ENCODE measurements at places on chromosomes 5 and 9.

DNA sequence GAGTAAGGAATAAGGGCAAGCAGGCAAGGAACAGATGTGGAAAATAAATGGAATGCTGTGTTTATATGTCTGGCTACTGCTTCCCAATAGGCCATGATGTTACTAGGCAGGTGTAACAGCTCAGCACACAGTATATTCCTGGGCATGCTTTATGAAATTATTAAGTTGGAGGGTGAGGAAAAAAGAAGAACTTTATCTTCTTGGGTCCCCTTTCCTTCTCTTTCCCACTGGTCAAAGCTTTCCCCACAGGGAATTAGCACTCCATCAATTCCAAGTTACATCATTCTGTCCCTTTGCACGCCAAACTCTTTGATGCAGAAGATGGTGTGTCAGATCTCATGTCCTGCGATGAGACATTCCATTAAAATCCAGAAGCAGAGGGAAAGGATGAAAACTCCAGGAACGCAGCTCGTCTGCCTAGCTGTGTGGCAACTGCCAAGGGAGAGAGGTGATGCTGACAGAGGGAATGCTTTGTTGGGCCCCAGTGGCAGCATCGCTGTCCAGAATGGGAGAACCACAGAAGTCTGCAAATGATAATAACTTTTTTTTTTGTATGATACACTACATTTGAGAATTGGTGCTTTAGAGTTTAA lies 447.3 kb upstream of the ARRDC3 start:
- DNase-seq: no peak

GRCh38 chr5:33936004-33936380 lies 194 bp upstream of the RXFP3 start:
- no peak for DNase-seq

DNA sequence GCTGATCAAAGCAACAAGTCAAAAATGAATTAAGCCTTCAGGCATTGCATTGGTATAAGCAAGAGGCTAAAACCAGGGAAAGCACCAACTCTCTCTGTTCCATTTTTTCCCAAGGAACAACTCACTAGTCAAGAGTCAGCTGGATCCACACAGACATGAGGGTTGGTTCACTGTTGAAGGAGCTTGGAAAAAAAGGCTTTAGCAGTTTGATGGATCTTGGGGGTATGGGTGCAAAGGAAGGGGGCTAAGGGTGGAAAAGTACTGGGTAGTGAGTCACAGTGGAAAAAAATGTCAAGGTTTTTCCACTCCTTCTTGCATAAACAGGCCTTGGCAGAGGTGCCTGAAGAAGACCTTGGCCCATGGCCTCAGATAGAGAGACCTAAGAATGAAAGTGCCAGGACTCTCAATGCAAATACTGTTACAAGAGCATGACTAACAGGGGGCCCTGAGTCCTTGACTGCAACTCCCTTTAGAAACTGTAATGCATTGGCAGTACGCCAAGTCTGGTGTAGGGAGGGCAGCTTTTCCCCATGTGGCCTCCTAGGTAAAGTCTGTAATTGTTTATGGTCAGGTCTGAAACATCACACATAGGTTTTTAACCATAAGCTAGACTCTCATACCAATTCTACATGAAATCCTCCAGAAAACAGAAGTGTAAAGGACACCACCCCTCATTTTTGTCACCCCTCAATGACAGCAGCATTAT lies 23.7 kb downstream of the ACTL7A start:
- no peak for DNase-seq

GRCh38 chr9:16029796-16030363 lies 477.0 kb downstream of the CCDC171 start:
- no peak for DNase-seq

DNA sequence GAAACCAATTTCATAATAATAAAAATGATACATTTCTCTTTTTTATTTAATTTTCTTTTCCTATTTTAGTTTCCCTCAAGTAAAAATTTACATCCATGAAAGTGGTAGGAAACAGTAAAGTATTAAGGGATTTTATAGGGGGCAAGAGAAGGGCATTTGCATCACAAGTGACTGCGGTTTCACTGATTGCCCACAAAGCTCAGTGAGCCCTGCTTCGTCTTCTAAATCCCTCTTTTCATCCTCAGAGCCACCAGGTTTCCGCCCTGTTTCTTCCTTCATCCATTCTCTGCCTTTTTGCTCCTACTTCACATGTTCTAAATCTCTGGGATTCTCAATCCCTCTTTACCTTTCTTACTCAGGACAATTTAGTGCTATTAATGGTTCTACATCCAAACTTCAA lies 491.4 kb downstream of the LRRC70 start:
- DNase-seq: no peak

GRCh38 chr9:113873446-113873845 lies 2.7 kb upstream of the ZNF618 start:
- no peak for DNase-seq

GRCh38 chr5:177319913-177320588 lies 8.4 kb upstream of the MXD3 start:
- DNase-seq: no peak

- DNase-seq: no peak
Observed at GRCh38 chr9:6575324-6576034, 70.0 kb downstream of the GLDC start.
